ENCODE measurements at places on chromosomes 12 and 14.

GRCh38 chr12:5546616-5547015, 114.7 kb downstream of the NTF3 start:
- DNase-seq = no peak

GRCh38 chr14:50823051-50823761, 7.8 kb downstream of the NIN start:
- no peak for DNase-seq

DNA sequence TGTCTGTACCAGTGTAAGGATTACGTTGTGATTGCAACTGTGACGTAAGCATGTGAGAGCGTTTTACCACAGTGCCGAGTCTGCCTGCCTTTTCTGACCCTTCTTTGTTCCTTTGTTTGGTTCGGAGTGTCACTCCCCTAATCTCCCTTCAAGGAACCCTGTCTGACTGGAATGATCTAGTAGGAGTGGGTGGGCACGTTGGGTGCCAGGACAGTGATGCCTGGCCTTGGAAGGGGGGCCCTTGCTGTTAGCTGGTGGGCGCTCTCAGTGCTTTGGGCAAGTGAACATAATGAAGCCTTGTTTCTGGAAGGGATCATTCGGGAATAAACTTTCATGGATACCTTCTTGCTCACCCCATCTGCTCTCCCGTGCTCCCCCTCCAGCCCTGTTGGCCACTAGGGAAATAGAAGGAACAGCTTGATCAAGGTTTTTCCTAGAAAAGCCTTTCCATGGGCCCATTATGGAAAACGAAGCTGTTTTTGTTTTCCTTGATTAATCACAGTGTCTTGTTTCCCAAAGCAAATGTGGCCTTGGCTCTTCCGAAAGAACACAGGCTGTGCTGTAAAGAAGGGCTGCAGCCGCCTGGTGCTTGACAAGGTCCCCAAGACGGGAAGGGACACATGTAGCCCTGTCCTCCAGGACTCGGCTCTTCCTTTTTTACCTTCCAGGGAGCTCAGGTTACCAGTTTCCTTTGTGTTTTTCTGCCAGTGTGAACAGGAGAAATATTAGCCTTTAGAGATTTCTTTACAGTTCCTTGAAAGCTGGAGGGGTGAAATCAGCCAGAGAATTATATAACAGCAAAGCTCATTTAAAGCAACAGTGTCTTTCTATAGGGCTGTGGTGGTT, 215.5 kb downstream of the CRADD start:
- DNase-seq = no peak

GRCh38 chr12:89947437-89948270, 239.0 kb upstream of the ATP2B1 start:
- DNase-seq = no peak

GRCh38 chr12:5047094-5047493, 3.4 kb downstream of the KCNA5 start:
- DNase-seq = no peak

DNA sequence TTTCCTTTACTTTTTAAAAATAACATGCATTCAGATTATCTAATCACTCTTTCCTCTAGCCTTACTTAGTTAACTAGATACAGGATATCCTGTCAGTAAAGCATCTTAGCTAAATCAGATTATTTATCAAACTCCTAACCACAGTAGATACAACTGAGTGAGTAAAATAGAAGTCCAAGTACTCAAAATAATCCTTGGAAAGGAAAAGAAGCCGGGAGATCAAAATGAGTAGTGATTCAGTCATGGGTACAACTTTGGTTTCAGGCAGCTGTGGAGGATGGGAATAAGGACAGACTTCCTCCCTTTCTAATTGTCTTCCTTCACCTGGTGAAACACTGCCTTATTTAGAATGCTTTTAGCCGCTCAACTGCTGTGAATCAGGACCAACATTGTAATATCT, 29.4 kb downstream of the GNG2 start:
- no peak for DNase-seq

- DNase-seq = no peak
These were observed 163.1 kb downstream of the PHLDA1 start for GRCh38 chr12:75868501-75868900.

DNA sequence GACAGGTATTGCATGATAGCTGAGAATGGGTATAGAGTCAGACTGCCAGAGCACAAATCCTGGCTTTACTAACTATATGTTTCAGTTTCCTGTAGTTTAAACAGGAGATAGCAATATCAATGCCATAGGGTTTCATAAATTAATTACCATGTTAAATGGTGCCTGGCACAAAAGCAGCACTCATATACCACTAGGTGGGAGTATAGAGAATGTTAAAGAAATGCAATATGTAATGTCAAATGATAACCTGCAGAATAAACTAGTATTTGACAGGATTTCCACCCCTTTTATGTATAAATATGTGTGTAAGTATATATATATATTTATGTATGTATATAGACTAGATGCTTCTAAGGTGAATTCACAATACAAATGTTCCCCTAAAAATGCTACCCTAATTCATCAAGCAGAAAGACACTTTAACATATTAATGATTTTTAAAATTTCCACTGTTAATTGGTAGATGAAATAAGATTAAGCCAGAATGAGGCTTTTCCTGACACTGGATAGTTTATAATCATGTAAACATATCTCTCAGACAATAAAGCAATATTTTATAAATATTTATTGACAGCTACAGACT, 8.6 kb downstream of the WDR89 start:
- no peak for DNase-seq

DNA sequence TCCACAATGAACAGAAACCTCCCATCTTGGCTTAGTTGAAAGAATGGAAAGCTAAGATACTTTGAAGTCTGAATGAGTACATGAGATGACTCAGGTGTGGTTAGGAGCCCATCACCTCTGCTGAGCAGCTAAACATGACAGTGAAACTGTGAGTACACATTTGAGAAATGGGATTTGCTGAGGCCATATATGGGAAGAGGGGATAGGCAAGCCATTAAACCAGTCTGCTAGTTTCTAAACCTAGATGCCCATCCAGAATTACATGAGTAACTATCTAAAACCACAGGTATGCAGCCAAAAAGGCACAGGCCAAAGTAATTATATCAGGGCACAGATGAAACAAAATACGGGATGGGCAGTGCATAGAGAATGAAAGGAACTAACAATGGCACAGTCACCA, 41.2 kb downstream of the NKX2-1 start:
- DNase-seq = no peak

GRCh38 chr12:60269611-60270269, 673.9 kb downstream of the SLC16A7 start:
- no peak for DNase-seq

DNA sequence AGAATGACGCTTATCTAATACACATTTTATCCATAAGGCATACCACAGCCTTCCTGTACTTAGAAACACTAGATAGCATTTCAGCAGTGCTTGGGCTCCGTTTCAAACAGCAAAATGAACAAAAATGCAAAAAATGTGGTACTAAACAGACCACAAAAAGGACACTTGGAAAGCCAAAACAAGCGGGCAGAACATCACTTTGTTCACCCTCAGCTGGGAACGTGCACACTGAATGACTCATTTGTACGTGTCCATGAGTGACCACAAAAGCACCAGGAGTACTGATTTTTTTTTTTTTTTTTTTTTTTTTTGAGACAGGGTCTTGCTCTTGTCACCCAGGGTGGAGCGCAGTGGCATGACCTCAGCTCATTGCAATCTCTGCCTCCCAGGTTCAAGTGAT, 8.9 kb upstream of the FOXN3 start:
- DNase-seq = no peak

GRCh38 chr12:1357711-1358110, 236.7 kb downstream of the FBXL14 start:
- DNase-seq = no peak

DNA sequence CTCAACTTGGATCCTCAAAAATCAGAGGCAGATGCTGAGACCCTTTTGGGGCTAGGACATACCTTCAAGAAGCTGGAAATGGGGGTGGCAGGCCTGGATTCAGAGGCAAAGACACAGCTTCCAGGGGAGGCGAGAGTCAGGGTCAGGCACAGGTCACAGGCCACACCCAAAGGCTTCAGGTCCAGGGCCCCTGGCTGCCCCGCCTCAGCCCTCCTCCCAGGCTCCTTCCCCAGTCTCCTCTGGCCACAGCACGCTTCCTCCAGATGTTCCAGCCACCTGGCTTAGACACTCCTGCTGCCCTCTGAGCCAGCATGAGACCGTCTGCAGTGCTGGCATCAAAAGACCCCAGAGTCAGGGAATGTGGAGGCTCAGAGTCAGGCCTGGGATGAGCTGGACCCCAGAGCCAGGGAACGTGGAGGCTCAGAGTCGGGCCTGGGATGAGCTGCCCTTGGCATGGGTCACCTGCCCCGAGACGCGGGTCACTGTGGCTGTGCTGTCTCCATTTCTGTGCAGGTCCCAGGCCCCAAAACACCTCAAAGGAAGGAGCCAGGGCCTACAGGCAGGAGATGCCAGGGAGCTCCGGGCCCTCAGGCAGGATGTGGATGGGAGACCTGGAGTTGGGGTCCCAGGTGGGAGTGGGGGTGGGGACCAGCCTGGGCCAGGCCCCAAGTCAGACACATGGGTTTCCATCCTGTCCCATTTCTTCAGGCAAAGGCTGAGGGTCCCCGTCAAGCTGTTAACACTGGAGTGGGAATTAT, 58.9 kb downstream of the DIO3 start:
- DNase-seq = no peak

DNA sequence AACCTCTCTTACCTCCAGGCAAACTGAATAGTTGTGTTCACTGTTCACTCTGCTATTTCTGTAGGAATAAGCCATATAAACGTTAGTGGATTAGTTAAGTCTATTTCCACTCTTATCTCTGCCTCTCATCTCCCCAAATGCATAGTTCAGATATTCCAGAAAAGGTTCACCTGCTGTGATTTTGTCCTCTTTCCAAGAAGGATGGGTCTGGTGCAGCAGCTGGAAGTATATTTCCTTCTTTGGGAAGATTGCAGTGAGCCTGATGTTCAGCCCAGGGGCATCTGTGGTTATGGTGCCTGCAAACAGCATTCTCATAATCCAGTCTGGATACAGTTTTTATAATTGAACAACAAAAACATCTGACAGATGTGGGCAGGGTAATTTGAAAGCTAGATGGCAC, 97.7 kb downstream of the TPH2 start:
- no peak for DNase-seq

DNA sequence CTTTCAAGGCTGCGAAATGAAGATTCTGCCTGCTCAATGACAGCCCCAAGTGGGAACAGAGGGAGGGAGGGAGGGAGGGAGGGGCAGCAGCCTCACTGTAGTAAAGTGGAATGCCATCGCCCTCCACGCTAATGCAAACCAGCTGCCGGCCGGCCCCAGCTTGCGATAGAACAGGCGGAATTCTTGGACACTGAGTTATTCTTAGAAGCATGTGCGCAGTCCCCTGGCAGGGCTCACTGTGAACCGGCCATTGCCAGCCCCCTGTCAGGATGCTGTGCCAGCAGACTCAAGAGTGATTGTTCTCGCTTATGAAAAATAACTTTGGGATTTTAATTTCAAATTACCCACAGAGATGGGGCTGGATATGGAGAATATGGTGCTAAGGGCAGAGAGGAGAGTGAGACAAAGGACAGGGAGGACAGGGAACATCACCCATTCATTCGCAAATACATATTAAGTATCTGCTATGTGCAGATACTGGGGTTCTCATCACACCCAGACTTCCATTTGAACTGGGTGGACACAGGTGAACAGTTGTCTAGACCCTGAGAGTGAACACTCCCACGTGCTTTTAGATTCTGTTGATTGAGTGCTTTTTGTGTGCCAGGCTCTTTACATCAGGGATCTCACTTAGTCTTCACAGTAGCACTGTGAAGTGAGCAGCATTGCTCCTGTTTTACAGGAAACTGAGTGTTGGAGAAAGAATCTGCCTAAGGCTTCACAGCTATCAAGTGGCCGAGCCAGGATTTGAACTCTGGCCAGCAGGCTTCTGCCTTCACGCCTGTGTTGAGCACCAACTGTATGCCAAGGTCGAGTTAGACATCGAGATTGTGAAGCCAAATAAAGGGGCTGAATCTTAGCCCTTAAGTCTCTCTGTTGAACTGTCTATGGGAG, 192.9 kb downstream of the C12orf75 start:
- no peak for DNase-seq

- DNase-seq = no peak
These were observed 36.6 kb downstream of the MNAT1 start for GRCh38 chr14:60771117-60771516.

- DNase-seq = no peak
These were observed 93.9 kb downstream of the SLC16A7 start for GRCh38 chr12:59689776-59690175.

GRCh38 chr12:92156704-92157395, 11.2 kb upstream of the BTG1 start:
- no peak for DNase-seq

DNA sequence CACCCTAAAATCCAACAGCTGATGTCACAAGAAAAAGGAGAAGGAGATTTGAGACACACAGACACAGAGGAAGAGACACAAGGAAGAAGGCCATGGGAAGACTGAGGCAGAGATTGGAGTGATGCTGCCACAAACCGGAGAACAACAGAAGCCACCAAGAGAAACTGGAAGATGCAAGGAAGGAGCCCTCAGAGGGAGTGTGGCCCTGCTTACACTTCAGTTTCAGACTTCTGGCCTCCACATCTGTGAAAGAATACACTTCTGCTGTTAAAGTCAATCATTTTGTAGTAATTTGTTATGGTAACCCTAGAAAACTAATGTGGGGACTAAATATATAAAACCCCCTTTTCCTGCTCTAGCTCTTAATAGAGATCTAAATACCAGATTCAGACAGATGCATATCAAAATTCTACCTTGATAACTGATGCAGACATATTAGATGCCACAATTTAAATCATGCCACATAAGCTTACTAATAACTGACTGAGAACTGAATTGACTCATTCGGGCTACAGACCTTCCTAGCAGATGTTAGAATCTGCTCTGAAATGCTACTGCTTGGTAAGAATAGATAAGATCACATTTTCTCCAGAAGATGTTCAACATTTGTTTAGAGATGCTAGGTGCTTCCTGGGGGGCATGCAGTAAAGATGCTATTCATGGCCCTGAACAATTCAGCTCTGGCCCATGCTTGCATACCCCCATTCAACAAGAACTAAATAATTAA, 113.1 kb upstream of the CCND2 start:
- no peak for DNase-seq

DNA sequence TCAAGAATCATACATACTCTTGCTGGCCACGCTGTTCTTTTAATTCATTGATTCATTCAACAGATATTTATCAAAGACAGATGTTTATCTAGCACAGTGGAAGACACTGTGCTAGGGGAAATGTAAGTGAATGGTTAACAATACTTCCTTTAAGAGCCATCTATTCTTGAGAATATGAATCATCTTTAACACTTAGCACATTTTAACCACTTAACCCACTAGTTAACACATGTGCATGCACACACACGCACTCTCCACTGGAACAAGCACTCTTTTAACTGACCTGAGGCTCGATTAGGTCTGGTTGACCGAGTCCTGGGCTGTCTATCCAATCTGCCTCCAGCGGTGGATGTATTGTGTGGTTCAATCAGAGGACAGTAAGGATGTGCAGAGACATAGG, 34.6 kb downstream of the LMNTD1 start:
- no peak for DNase-seq

- no peak for DNase-seq
These were observed 19.5 kb downstream of the SERPINA3 start for GRCh38 chr14:94631536-94632304.

- DNase-seq = no peak
These were observed 165.9 kb downstream of the ETV6 start for GRCh38 chr12:11815397-11815796.

- no peak for DNase-seq
These were observed 22.8 kb downstream of the ABCC9 start for GRCh38 chr12:21918456-21918855.

GRCh38 chr12:131122631-131123030, 168.9 kb downstream of the ADGRD1 start:
- no peak for DNase-seq

- DNase-seq = no peak
These were observed 102.5 kb upstream of the GPHB5 start for GRCh38 chr14:63421226-63421625.

Data from stimulated activated CD8-positive, alpha-beta memory T cell treated with anti-CD3 and anti-CD28 coated beads, Interleukin-2, amount 100 ng/mL, for 1 hour (primary cell).